WTC11 (cell line): ENCODE measurements at places on chromosomes 6 and 20. TPM values are rescaled to one million over a fixed set of nuclear protein-coding genes. Genes with fewer than 3 reads are reported as not detected.

Gene SLC35D3
- 0.37 to 0.78 TPM (median 0.39 TPM) in 3 replicates for total RNA-seq

Gene RMND1
- total RNA-seq: 18.3 to 23.3 TPM (median 21.0 TPM) in 3 replicates

Gene NRSN2
- total RNA-seq: 23.0 to 23.7 TPM (median 23.3 TPM) in 3 replicates

Gene SEL1L2
- total RNA-seq: 0.37 TPM in 1 of 3 replicates, not detected in the others

Gene LGSN
- total RNA-seq: 0.11 to 0.35 TPM (median 0.18 TPM) in 3 replicates

Gene TOX2
- 1.9 to 3.4 TPM (median 2.4 TPM) in 3 replicates for total RNA-seq

Gene HLA-DQA1
- total RNA-seq: 0.22 to 0.92 TPM (median 0.62 TPM) in 3 replicates

Gene DAAM2
- total RNA-seq: 2.0 to 3.1 TPM (median 3.0 TPM) in 3 replicates

Gene RGS17
- 6.6 to 9.3 TPM (median 7.4 TPM) in 3 replicates for total RNA-seq

Gene LST1
- 0.34 to 0.66 TPM in 2 of 3 replicates, not detected in the other for total RNA-seq

Gene RBM12
- total RNA-seq: 125 to 163 TPM (median 160 TPM) in 3 replicates

DNA sequence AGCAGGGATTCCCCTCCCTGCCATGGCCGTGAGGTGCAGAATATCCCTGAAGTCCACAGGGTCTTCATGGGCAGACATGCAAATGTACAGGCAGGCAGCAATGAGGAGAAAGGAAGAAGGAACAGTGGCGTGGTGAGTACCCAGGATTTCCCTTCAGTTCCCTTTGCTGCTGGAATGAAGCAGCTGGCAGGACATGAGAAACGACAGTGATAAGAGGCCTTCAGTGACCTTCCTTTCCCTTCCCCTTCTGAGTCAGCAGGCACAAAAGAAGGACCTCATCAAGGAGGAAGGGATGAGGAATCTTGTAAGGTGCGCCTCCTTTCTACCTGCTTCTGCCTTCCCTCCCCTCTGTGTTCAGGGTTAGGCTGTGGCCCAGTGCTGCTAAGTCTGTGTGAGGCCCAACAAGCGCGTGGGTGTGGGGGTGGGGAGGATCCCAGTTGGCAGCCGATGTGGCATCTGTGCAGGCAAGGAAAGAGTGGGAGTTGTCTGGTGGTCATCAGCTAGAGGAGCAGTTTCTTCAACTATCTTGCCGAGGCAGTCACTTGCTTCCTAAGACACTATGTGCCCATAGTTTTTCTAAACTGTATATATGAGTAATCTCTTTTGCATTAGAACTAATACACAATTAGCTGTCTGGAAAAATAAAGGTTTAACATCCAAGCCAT lies 29.5 kb upstream of the FBXO9 start:
- H3K4me1 ChIP-seq: no peaks in the 10 kb centered on the region
- DNase-seq: no peak
- no peaks in the 10 kb centered on the region for H3K27me3 ChIP-seq
- no peak overlapping the region for H3K4me3 ChIP-seq
- no peak overlapping the region for H3K27ac ChIP-seq
- peaks cover 31% of the 10 kb centered on the region for H3K36me3 ChIP-seq

- peaks cover 74% of the 10 kb centered on the region for H3K4me1 ChIP-seq
- no peak overlapping the region for H3K4me3 ChIP-seq
- peak overlapping the region; percentile 89 for H3K27ac ChIP-seq
- no peak for DNase-seq
Measured at GRCh38 chr6:15413466-15414234, 167.8 kb downstream of the JARID2 start.

GRCh38 chr6:45206793-45207492 lies 121.2 kb upstream of the RUNX2 start:
- no peak for DNase-seq
- peaks cover 1% of the 10 kb centered on the region; the same call in 1 of the 2 replicates for H3K4me1 ChIP-seq
- H3K27ac ChIP-seq: no peak overlapping the region

- H3K4me3 ChIP-seq: peak overlapping the region; percentile 80
- peaks cover 34% of the 10 kb centered on the region for H3K4me1 ChIP-seq
- no peak for DNase-seq
- H3K27ac ChIP-seq: no peak overlapping the region
- H3K27me3 ChIP-seq: peaks cover 86% of the 10 kb centered on the region
Measured at GRCh38 chr6:137498481-137499190, 4.4 kb upstream of the OLIG3 start.

- H3K27me3 ChIP-seq: peaks cover 3% of the 10 kb centered on the region; the same call in 1 of the 2 replicates
- H3K27ac ChIP-seq: no peak overlapping the region
- H3K4me1 ChIP-seq: no peaks in the 10 kb centered on the region
- no peaks in the 10 kb centered on the region for H3K36me3 ChIP-seq
Measured at GRCh38 chr6:53630533-53631226, 34.9 kb downstream of the KLHL31 start.

- peak within 1 kb of the TSS; percentile 76 for H3K4me3 ChIP-seq
- H3K27ac ChIP-seq: peak within 1 kb of the TSS; percentile 84
- peaks cover 70% of the 10 kb centered on the region for H3K27me3 ChIP-seq
- peaks cover 19% of the 10 kb centered on the region for H3K36me3 ChIP-seq
- peak; percentile 83 for DNase-seq
- H3K4me1 ChIP-seq: peaks cover 50% of the 10 kb centered on the region
Measured at GRCh38 chr6:49550492-49551077, at the start of gene C6orf141. C6orf141 (plus strand) TSS chr6:49550668; CDS start chr6:49550793, 125 bp downstream.

GRCh38 chr6:147033267-147033666 lies 170.9 kb upstream of the STXBP5 start:
- H3K4me1 ChIP-seq: peaks cover 39% of the 10 kb centered on the region
- DNase-seq: peak; percentile 27
- H3K27ac ChIP-seq: peak overlapping the region; percentile 96
- no peaks in the 10 kb centered on the region for H3K27me3 ChIP-seq
- H3K36me3 ChIP-seq: peaks cover 2% of the 10 kb centered on the region; the same call in 1 of the 2 replicates

DNA sequence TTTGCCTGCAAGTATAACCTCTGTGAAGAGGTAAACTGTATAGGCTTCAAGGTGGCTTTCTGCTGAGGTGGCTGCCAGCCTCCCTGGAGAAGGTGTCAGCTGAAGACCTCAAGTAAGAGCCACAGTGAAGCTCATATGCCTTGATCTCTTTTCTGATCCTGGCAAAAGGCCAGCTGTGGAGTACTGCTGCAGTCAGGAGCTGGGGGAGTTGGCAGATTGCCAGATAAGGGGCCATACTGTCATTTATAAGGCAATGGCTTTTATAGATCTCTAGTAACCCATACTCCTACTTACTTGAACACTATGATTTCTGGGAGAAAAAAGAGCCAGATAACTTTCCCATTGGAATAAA lies 8.8 kb upstream of the CEP85L start:
- H3K4me3 ChIP-seq: no peak overlapping the region
- no peaks in the 10 kb centered on the region for H3K4me1 ChIP-seq
- H3K27ac ChIP-seq: no peak overlapping the region
- H3K36me3 ChIP-seq: no peaks in the 10 kb centered on the region

DNA sequence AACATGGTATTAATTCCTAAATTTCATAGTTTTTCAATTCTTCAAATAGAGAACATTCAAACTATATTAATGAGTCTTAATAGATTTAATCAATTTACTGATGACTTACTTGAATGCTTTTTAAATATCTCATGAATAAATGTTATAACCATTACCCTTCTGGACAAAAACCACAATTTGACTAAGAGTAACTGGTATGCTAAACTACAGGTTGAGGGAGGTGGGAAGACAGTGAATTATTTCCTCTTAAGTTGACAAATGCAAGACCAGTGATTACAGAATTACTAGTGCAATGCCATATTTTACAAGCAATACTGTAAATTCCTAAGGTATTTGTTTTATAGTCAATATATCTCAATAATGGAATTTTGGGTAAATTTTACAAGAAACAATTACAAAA lies 65.1 kb downstream of the REV3L start:
- no peak overlapping the region for H3K4me3 ChIP-seq
- no peak overlapping the region for H3K27ac ChIP-seq
- peaks cover 4% of the 10 kb centered on the region; the same call in 1 of the 2 replicates for H3K4me1 ChIP-seq
- H3K27me3 ChIP-seq: no peaks in the 10 kb centered on the region

DNA sequence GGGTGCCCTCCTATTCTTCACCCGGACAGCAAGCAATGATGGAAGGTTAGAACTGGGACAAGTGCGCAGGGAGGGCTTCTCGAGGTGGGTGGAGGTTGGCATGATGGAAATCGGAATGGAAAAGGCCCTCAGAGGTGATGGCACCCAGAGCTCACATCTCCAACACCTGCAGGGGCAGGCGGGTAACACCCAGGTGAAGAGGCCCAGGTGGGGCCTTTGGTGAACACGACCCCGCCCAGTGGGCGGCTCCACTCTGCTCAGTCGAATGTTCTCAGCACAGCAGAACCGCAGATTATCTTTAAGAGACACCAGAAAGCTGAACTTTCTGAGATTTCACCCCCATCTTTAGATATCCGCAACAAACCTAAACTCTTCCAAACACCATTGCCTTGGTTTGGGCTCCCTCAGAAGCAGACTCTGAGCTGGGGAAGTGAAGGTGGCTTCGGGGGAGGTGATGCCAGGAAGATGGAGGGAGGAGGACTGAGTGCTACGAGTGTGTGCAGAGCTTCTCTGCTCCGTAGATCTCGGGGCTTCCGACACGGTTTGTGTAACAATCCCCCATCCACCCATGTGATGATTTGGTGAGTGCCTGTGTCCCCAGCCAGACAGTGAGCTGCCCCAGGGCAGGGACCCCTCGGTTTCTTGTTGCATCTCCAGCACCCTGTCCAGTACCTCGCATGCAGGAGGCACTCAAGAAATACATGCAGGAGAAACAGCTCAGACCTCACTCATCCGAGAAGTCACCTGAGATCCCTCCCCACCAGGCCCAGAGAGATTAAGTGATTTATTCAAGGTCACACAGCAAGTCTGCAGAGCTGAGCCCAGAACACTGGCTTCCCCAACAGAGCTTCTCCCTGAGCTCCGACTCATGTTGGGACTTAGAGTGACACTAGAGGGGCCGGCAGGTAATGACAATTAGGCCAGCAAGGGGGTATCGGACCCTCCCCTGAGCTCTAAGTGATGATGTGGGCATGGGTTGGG lies 45.4 kb downstream of the BPIFB1 start:
- no peak overlapping the region for H3K27ac ChIP-seq
- no peak overlapping the region for H3K4me3 ChIP-seq
- no peak for DNase-seq
- no peaks in the 10 kb centered on the region for H3K27me3 ChIP-seq

GRCh38 chr6:111793711-111794111 lies 79.5 kb downstream of the FYN start:
- peaks cover 19% of the 10 kb centered on the region for H3K4me1 ChIP-seq
- H3K27ac ChIP-seq: no peak overlapping the region; the same call in 1 of the 2 replicates
- DNase-seq: no peak
- H3K4me3 ChIP-seq: no peak overlapping the region

- no peak overlapping the region for H3K27ac ChIP-seq
- no peaks in the 10 kb centered on the region for H3K27me3 ChIP-seq
- no peak overlapping the region for H3K4me3 ChIP-seq
- H3K36me3 ChIP-seq: no peaks in the 10 kb centered on the region
Measured at GRCh38 chr20:19920381-19921138, 96.6 kb upstream of the NAA20 start.

- no peaks in the 10 kb centered on the region for H3K36me3 ChIP-seq
- no peak for DNase-seq
- H3K27ac ChIP-seq: no peak overlapping the region
Measured at GRCh38 chr6:147900247-147900830, 391.8 kb downstream of the SAMD5 start.

DNA sequence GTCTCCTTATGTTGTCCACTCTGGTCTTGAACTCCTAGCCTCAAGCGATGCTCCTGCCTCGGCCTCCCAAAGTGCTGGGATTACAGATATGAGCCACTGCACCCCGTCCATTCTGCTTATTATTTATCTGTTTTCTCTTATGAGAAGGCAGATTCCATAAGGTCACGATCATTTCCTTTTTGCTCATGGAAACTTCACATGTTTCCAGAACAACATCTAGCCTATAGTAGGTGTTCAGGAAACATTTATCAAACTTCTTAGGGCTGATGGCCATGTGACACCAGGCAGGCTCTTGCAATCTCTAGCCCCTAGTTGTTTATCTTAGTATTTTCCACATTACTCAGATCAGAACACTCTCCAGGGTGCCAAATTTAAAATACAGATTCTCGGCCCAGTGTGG lies 61.2 kb downstream of the ZFP64 start:
- H3K27ac ChIP-seq: no peak overlapping the region
- DNase-seq: no peak
- peaks cover 2% of the 10 kb centered on the region; the same call in 1 of the 2 replicates for H3K27me3 ChIP-seq
- H3K36me3 ChIP-seq: peaks cover 9% of the 10 kb centered on the region; the same call in 1 of the 2 replicates
- H3K4me1 ChIP-seq: no peaks in the 10 kb centered on the region
- no peak overlapping the region for H3K4me3 ChIP-seq

- peaks cover 35% of the 10 kb centered on the region for H3K36me3 ChIP-seq
- H3K27ac ChIP-seq: no peak overlapping the region
- no peak overlapping the region for H3K4me3 ChIP-seq
- DNase-seq: no peak
Measured at GRCh38 chr6:2780102-2780737, 15.0 kb downstream of the WRNIP1 start.
